ENCODE measurements at places on chromosomes 3 and 15. TPM values are rescaled to one million over a fixed set of nuclear protein-coding genes. Genes with fewer than 3 reads are reported as not detected.

The LDHAL6B gene
- not detected for total RNA-seq

The EXD1 gene
- total RNA-seq, result not detected

The PLSCR2 gene
- total RNA-seq, result not detected

The PLA2G4F gene
- total RNA-seq, result not detected

The NANOGP8 gene
- total RNA-seq, result not detected

GRCh38 chr15:31559786-31560185 lies 233.2 kb downstream of the KLF13 start:
- no peak for DNase-seq

DNA sequence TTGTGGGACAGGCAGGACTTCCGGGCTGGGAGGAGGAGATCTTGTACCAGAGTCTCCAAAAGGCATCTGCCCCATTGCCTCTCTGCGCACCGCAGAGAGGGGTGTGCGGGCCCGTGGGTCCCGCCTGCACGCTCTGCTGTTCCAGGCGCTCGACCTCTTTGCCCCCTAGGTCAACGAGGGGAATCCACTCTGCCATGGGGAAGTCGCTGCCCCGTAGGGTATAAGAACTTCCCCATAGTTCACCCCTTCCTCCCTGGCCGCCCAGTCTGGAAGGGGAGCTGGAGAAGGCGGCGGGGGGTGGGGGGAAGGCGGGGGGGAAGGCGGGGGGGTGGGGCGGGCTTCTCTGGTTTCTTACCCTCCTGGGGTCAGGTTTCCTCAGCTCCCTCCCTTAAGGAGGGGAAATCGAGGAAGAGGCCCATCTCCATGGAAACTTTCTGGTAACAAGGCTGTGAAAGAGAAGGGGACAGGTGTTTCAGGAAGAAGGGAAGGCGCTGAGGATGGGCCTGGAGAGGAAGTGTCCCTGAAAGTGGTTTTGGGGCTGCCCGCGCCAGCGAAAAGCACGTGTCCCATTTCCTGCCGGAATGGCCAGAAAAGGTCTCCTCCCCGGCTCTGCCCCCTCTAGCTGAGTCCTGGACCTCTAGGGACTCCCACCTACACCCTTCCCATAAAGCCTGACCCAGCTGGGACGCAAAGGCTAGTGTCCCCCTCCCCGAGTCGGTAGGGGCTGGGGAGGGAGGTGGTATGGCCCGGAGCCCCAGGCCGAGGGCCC lies 27.5 kb downstream of the NR1I2 start:
- DNase-seq, result no peak

DNA sequence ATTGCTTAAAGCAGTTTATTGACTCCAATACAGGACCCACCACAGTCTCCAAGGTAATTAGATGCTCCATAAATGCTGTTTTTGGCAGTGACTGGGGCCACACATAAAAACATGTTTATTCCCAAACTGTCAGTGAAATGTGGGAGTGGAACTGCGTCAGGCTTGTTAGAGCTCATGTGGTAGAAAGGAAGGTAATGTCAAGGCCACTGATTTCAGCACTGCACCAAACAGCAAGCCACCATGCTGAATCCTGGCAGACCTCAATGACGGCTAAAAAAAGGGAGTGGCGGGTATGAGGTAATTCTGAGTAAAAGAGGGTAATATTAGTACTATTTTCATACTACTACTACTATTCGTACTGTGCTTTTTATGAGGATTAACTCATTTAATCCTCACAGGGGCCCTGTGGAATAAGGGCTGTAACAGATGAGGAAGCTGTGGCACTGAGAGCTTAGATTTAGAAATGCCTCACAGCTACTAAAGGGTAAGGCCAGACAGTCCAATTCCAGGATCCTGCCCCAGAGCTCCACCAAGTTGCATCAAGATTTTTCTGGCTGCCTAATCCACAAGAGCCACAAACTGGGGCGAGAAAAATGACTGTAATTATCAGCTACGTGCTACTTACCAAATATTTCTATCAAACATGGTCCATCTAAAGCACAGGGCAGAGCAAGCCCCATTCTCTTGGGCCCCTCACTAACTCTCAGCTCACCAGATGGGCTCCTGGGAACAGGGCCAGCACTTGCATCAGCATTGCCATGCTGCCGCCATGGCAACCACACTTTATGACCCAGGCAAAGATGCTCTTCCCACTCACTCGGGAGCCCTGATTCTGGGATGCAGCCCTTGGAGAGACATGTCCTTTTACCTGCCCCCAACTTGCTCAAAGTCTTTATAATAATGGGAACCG lies 83.6 kb upstream of the SPATA12 start:
- peak; percentile 84 for DNase-seq

DNA sequence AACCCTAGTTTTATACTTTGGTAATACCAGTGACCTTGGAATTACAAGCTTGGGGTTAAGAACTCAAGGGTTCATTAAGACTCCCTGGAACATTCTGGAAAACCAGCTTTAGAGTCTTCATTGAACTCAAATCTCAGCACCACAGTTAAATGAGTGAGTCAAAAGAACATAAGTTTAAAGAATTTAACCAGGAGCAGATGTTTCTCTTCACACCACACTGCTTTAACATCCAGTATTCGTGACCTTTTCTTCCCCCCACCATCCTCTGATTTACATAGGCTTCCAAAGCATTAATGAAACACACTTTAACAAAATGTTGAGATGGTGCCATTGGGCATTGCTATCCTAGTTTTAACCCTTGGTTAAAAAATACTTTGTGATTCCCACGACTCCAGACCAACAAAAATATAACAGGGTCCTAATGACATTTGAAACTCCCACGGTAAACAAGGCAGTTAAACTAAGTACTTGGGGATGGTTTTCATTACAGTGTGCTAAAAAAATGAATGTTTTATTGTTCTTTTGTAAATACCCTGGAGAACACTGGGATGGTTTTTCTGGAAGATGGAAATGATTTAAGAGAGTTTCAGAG lies 123.9 kb downstream of the OXNAD1 start:
- peak; percentile 70 for DNase-seq

Measured in RPMI7951 (cell line).